ENCODE measurements at places on chromosomes 6 and 20.

GRCh38 chr6:63640062-63640461 lies 4.5 kb downstream of the PHF3 start:
- no peak for DNase-seq

GRCh38 chr6:36349240-36349639 lies 12.6 kb upstream of the BNIP5 start:
- DNase-seq = no peak

DNA sequence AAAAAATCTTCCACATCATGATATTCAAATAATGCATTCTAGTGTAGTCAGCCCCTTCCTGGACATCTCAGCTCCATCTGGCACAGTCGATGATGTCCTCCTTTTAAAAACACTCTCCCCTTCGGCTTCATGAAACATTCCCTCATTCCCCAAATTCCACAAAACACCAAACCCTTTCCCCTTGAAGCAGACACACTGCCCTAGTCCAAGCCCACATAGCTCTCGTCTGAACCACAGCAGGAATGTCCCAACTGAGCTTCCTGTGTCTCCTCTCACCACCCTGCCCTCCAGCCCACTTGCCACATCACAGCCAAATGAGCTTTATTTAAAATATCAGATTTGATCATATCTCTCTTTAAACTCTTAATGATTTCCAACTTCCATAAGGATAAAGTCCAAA lies 106.4 kb upstream of the CARMIL1 start:
- no peak for DNase-seq

DNA sequence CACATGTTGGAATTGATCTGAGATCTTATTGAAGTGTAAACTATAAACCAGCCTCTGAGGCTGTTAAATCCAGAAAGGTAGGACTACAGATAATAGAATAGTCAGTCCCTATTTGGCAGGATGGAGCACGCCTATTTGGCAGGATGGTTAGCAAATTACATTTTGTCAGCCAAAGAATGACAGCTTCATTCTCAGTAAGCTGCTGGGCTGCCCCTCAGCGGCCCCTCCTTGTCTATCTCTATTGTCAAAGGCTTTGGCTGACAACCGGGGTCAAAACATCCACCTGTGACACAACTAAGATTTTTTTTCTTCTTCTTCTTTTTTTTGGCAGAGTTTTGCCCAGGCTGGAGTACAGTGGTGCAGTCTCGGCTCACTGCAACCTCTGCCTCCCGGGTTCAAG lies 123.4 kb upstream of the ECI2 start:
- no peak for DNase-seq

GRCh38 chr20:10472871-10473270 lies 37.8 kb downstream of the SLX4IP start:
- no peak for DNase-seq

GRCh38 chr6:77133031-77133430 lies 330.3 kb downstream of the HTR1B start:
- DNase-seq = no peak

GRCh38 chr6:161029195-161029809 lies 37.7 kb downstream of the MAP3K4 start:
- no peak for DNase-seq

GRCh38 chr6:106184629-106185028 lies 98.5 kb downstream of the PRDM1 start:
- no peak for DNase-seq

GRCh38 chr6:102670735-102671134 lies 1277.2 kb downstream of the GRIK2 start:
- DNase-seq = no peak

DNA sequence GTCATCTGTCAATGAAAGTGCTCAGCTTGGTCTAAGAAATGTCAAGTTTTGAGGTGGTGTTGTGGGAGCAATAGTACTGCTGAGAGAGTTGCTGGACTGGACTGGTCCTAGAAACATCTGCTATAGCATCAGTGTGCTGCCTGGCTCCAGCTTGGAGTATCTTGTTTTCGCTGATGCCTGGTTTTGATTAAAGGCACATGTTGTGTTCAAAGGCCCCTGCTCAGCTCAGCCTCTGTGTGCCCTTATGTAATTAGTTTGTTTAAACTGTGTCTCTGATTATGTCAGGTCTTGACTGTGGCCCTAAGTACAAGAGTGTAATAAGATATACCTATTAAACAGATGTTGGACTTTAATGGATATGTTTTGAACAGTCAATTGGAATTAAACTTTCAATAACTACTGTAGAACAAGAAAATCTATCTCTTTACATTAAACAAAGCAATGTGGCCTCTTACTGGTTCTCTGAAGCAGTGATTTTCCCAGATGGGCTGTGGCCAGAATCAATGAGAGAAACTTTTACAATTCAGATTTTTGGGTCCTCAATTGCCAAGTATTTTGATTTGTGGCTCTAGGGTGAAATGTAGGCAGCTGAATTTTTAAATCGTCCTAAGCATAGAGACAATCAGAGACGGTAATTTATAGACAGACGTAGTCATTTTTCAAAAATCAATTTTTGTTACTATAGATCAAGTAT lies 668.2 kb downstream of the DHX35 start:
- no peak for DNase-seq

GRCh38 chr6:29603456-29603855 lies 18.5 kb downstream of the OR2H2 start:
- DNase-seq = no peak

DNA sequence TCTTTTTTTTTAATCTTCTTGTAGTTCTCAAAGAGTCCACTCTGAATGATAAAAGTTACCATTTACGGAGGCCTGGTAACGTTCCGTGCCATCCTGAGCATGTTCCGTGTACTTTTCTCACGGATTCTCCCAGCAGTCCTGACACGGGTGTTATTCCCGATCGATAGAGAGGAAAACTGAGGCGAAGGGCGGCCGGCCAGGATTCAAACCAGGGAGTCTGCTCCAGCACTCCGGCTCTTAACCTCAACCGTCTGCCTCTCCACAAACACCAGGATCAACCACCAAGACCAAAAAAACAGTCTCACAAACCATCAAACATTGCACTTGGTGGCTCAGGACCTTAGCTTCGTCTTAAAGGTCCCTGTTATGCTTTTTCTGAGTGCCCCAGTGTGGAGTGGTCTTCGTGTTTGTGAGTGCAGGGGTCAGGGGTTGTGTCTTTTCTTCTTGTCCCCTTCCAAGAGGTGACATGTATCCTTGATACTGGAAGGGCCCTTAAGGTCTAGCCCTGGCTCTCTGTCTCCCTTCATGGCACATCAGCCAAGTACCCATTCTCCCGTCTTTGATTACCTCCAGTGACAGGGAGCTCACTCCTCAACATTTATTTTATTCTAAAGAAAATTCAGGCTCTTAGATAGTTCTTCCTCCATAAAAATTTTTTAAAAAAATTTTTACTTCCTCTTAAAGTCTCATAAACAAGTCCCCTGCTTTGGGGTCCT lies 35.1 kb downstream of the SRC start:
- DNase-seq = no peak

- DNase-seq = no peak
These were observed 13.8 kb upstream of the VIP start for GRCh38 chr6:152736687-152737273.

DNA sequence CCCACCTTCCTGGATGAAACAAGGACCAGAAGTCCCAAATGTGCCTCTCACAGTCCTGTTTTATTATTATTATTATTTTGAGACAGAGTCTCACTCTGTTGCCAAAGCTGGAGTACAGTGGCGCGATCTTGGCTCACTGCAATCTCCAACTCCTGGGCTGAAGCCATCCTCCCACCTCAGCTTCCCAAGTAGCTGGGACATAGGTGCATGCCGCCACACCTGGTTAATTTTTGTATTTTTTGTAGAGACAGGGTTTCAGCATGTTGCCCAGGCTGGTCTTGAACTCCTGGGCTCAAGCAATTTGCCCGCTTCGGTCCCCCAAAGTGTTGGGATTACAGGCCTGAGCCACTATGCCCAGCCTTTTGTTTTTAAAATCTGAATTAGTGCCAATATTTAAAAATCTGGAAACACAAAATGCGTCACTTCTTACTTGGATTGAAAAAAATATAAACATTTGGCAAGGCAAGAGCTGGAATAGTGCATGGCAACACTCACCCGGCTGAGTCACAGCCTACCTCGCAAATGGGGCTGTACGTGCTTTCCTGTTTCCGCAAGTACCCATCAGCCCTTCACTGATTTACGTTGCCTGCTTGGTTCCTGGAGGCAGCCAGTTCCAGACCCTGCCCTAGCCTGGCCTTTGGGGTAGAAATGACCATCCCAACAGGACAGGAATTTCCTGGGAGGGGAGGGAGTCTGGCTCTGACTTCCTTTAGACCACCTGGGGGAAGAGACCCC lies 6.3 kb downstream of the SDCBP2 start:
- no peak for DNase-seq

DNA sequence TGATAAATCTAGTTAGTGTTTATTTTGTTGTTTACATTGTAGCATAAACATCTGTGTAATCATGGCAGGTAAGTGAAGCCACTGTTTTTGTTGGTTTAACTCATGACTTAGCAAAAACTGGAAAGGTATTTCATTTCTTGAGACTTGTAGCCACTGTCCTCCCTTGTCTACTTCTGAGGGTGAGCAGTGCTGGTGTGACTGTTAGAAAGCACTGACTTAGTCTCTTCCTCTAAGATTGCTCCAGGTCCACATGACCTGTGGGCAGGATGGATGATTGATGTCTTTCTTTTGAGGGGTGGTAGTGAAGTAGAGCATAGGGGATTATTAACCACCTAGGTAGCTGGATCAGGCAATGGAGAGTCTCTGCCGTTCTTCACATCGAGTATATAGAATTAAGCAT lies 203.8 kb downstream of the ARID1B start:
- DNase-seq = no peak

GRCh38 chr6:149910721-149911151 lies 12.2 kb downstream of the RAET1G start:
- no peak for DNase-seq

DNA sequence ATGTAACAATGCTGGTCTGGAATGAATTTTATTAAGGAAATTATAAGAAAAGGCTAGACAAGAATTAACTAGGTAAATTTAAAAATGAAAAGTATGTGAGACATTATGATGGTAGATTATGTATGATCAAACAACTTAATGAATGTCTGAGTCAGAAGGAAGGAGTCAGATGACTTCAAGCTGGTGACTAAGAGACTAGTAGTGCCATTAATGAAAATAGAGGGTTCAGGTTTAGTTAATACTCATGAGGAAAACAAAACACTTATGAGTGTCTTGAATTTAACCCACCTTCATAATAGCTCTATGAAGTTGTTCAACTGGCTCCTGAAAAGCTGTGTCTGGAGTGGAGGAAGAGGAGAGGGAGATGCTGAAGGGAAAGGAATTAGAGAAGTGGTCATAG lies 256.3 kb downstream of the ADGRB3 start:
- DNase-seq = no peak

- no peak for DNase-seq
These were observed 40.7 kb upstream of the SLC2A12 start for GRCh38 chr6:134093007-134093573.

DNA sequence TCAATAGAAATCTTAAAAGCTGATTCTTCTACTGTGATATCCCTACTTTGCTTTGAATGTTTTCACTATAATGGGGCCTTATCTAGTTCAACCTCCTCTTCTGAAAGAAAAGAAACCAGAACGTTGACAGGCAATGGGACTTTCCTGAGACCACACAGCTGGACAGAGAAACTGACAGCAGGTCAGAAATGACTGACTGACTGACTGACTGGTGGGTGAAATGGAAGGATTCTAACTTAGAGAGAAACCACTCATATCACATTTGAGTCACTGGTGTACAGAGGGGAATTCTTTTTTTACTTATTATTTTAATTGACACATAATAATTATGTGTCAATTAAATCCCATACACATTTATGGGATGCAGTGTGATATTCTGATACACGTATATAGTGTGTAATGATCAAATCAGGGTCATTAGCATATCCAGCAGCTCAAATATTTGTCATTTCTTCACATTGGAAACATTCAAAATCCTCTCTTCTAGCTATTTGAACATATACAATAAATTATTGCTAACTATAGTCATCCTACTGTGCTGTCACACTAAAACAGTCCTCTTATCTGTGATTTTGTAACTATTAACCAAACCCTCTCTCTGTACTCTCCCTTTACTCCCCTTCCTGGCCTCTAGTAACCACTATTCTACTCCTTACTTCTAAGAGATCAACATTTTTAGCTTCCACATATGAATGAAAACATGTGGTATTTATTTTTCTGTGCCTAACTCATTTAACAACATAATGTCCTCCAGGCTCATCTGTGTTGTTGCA lies 64.8 kb upstream of the NRSN1 start:
- DNase-seq = no peak

GRCh38 chr20:1734269-1734858 lies 76.8 kb upstream of the SIRPG start:
- DNase-seq = no peak

DNA sequence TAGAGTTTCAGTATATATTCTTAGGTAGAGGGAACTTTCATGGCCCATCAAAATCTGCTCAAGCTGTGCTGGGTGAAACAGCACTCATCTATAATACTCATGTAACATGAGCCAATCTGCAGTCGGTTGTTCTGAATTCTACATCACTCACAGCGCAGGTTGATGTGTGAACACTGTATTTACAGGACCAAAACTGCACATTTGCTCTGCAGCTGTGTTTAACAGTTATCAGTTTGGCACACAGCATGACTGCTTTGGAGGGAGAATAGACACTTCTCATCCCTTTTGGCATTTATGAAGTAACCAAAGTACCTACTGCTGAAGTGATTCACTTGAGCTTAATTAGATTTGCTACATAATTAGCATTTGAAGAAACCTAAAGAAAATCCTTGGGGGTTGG lies 225.1 kb downstream of the BCKDHB start:
- DNase-seq = no peak

DNA sequence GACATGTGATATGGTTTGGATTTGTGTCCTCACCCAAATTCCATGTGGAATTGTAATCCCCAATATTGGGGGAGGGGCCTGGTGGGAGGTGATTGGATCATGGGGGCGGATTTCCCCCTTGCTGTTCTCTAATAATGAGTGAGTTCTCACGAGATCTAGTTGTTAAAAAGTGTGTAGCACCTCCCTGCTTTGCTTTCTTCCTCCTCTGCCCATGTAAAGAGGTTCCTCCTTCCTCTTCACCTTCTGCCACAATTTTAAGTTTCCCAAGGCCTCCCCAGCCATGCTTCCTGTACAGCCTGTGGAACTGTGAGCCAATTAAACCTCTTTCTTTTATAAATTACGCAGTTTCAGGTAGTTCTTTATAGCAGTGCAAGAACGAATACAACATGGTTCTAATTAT lies 2.1 kb upstream of the ZNF451 start:
- no peak for DNase-seq

GRCh38 chr20:9211016-9211760 lies 142.3 kb downstream of the PLCB4 start:
- no peak for DNase-seq

DNA sequence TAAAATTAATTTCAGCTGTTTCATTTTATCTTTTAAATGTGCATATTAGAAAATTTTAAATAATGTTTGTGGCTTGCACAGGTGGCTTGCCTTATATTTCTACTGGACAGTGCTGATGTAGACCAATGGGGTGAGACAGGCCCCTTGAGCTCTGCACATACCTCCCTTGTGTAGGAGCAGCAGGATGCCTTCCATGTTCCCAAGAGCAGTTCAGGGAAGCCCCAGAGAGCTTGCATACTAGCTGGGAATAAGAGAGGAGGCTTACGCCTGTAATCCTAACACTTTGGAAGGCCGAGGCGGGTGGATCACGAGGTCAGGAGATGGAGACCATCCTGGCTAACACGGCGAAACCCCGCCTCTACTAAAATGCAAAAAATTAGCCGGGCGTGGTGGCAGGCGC lies 61.4 kb downstream of the RFPL4B start:
- no peak for DNase-seq

Measured in stimulated activated CD8-positive, alpha-beta memory T cell treated with anti-CD3 and anti-CD28 coated beads, Interleukin-2, amount 100 ng/mL, for 48 hours (primary cell).